ENCODE measurements at places on chromosomes 1 and 21. TPM values are rescaled to one million over a fixed set of nuclear protein-coding genes. Genes with fewer than 3 reads are reported as not detected.
A peak's percentile ranks its signal among the peaks of the same experiment; 100 is the strongest.

- DNase-seq: peak; percentile 69
Observed at GRCh38 chr21:28215214-28215954, 777.3 kb downstream of the LTN1 start.

ACOT11 gene
- total RNA-seq: 2.5 TPM

DNA sequence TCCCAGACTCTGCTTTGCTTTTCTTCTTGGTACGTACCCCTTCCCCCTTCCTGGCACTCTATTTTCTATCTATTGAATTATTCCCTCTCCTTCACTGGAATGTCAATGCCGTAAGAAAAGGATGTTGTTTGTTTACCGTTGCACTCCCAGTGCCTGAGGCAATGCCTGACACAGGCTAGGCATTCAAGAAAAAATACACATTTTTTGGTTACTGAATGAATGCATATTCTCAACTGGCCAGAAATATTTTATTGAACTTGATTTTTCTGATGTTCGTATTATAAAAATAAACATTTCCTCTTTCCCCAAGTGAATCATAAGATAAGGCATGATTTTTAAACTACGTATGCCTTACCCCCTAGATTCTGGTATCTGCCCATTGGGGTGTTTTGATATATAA, 41.2 kb downstream of the GNG12 start:
- DNase-seq: peak; percentile 88

DNA sequence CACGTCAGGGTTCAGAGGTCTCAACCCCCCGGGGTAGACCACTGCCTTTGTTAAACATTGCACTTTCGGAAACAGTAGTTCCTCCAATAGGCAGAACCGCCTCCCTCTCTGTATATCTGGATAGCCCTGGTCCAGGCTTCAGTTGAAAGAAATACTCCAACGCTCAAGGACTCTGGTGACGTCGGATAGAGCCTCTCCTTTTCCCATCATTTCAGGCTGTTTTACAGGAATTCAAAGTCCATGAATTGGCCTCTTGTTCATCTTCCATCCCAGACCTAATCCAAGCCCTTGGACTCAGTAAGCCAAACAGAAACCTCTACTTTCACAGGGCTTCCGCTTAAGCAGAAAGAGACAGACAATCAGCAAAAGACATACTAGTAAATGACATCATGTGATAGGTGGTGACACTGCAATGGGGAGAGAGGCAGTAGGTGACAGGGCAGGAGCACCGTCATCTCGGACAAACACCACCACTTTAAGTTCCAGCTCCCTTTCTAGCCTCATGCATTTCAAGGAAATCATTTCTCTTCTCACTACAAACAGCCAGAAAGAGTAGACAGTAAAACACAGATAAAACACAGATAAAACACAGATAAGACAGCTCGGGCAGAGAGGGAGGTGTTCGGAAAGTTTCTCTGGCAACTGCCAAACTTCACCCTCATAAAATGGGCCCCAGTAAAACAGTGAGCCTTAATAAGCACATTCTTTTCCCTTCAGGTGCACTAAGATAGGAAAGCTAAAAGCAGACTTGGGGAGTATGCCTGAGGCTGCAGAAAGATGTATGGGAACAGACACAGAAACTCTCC, 2.3 kb upstream of the PLA2G2A start:
- DNase-seq: no peak

DNA sequence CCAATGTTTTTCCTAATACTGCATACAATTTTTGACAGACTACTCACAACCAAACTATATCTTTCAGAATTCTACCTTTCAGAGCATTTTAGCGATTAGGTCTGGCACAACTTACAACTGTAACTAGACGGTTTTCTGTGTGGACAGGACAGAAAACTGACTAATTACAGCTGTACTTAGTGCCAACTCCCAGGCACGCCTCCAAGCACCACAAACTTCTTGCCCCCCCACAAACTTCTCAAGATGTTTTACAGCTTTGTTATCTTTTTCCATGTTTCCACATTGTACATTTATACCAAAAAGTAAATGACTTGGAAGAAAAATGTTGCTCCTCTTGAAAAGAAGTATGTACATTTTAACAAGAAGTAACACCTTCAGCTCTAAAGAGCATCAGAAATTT, 13.8 kb downstream of the LYST start:
- no peak for DNase-seq
